ENCODE measurements at places on chromosomes 13 and 19.
A peak's percentile ranks its signal among the peaks of the same experiment; 100 is the strongest.

- no peak for DNase-seq
Observed at GRCh38 chr19:29505097-29505824, 20.5 kb upstream of the VSTM2B start.

DNA sequence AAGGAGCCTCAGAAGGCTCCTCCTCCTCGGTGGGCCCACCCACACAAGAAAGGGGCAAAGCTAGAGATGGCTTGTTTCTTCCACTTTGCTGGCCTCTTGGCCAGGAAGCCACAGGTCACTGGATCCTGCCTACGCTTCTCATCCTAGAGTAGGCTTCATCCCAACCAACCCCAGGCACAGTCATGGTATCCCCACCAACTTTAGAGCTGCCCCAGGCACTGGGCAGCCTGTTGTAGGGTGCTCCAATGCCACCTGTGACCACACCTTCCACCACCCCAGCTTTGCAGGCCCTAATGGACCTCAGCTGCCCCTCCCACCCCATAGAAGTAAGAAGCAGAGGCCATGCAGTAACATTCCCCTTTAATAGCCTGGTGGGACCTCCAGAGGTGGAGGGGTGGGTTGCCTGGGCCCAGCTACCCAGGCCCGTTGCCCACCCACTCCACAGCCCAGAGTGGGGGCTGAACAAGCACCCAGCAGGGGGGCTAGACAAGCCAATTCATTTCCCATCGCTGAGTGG lies 522 bp upstream of the CHMP2A start:
- DNase-seq = no peak

DNA sequence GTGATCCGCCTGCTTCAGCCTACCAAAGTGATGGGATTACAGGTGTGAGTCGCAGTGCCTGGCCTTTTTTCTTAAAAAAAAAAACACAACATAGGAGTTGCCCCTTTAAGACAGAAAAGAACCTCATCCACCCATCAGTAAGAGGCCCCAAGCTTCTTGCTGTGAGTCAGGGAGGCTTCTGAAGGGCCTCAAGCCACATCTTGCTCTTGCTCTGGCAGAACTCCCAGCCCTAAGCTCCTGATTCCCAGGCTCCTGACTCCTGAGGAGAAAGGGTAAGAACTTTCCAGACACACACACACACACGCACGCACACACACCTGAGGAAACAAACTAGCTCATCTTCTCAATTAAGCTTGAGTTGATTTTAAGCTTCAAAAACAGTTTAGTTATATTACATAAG lies 6.9 kb downstream of the ETFB start:
- no peak for DNase-seq

- no peak for DNase-seq
Observed at GRCh38 chr13:20754009-20754408, 19.8 kb downstream of the EEF1AKMT1 start.

DNA sequence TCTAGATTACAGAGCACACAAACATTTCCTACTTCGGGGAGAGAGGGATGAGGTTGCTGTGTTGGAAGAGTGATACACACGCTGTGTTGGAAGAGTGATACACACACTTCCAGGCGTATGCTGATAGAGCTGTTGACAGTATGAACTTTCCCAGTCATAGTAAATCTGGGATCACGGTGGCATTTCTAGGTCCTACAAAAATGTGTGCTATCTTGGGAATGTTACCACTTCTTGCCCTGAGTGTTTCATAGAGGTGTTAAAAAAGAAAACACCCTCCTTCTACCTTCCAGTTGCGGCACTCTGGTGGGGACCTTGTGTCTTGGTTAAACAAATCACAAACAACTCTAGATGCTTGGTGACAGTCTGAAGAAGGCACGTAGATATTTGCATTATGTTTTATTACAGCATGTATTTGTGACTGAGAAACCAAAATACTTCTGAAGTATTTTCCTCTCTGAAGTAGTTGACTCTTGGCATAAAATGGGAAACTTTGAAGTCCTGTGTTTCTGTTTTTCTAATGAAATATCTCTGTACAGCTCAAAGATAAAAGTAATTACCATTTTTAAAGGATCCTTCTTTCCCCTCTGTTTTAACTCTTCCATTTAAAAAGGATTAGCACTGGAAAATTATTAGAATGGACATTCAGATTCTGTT lies 52.5 kb downstream of the ARHGAP35 start:
- no peak for DNase-seq

- DNase-seq = no peak
Observed at GRCh38 chr13:83508771-83509301, 373.4 kb downstream of the SLITRK1 start.

- no peak for DNase-seq
Observed at GRCh38 chr13:50080911-50081678, 65.9 kb downstream of the KCNRG start.

DNA sequence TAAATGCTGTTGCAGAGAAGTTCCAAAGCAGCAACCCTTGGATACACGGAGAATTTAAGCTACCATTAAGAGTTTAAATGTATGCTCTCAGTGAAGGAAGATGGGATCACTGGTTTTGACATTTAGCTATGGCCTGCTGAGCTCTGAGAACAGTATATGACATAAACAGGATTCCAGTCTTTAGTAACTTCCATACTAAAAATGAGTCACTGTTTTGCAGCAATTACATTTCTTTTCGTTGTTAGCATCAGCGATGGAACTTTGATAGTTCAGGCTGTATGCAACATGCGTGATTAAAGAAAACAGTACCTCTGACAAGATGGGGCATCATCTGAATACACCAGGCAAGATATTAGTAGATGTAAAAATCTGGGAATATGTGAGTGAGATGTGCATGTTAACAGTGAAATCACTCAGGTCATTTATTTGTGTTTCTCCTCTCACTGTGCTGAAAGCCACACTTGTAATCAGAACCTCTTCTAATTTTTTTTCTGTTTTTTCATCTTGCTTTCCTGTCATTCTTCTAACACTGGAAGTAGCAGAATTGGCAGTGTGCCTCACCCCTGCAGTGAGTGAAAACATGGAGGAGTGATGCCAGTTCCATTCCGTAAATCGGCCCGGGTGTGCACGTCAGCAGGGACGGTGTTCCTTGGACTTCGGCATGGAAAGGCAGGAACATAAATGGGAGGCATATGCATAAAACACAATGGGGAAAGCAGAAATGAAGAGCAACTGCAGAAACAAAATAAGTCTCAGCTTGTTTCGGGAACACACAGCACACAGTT lies 361.5 kb downstream of the OXGR1 start:
- no peak for DNase-seq

DNA sequence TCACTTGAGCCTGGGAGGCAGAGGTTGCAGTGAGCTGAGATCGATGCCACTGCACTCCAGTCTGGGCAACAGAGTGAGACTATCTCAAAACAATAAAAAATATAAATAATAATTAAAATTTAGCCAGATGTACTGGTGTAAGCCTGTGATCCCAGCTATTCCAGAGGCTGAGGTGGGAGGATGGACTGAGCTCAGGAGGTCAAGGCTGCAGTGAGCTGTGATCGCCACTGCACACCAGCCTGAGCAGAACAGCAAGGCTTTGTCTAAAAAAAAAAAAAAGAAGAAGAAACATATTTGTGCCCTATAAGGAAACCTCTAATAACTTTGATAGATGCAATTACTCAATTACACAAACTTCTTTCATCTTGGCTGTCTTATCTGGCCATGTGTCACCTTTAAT lies 52.3 kb downstream of the ABCC4 start:
- DNase-seq = no peak

- DNase-seq = no peak
Observed at GRCh38 chr13:109144693-109145437, 515.5 kb downstream of the MYO16 start.

GRCh38 chr13:41709511-41709910 lies 251.4 kb downstream of the VWA8 start:
- DNase-seq = no peak

GRCh38 chr19:41577144-41577830 lies 1.3 kb downstream of the CEACAM21 start:
- no peak for DNase-seq

DNA sequence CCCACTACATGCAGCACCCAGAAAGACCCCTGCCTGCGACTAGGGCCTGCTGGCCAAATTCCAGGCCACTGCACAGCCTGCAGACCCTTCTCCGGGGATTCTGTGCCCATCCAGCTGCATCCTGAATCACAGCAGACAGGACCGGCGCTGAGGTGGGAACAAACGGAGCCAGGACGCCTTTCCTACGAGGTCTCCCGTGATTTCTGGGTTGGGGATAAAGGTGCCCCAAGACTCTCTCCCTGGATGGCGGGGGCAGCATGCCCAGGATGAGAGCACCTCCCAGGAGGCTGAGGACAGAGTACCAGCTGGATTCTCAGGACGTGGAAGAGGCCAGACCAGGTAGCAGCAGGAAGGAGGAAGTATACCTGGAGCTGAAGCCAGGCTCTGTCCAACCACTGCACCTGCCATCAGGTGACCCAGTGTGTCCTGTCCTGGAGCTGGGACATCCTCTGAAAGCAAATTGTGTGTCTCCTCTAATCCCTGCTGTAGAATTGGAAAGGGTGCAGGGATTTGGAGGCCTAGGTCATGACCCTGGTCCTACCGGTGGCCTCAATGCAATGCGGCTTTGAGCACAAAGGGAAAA lies 3.4 kb upstream of the FUT5 start:
- no peak for DNase-seq

GRCh38 chr19:38667661-38668171 lies 20.3 kb downstream of the ACTN4 start:
- peak; percentile 65 for DNase-seq

Measured in hematopoietic multipotent progenitor cell treated with erythropoietin and hydrocortisone succinate and interleukin-3 and kit ligand, for 17 days (in vitro differentiated cells).